H9 (cell line): ENCODE measurements at places on chromosomes 5 and 9. TPM values are rescaled to one million over a fixed set of nuclear protein-coding genes. Genes with fewer than 3 reads are reported as not detected.

DNA sequence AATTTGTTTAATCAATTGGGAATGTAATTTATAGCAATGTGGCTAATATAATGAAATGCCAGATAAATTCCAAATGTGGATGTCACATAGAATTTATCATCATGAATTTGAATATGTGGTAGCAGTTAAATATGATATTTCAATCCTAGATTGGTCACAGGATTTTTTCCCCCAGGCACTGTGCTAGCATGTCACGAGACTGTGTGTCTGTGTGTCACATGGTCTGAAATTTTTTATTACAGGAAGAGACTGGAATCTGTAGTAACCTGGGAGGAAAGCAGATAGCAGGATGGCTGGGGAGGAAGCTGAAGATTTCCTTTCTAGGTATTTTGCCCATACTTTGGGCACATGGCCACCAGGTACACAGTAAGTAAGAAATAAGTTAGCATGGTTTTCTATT, 35.4 kb upstream of the MSH3 start:
- no peaks in the 10 kb centered on the region for H3K27me3 ChIP-seq
- no peak overlapping the region for H3K27ac ChIP-seq
- no peak for DNase-seq
- H3K4me3 ChIP-seq = no peak overlapping the region
- no peaks in the 10 kb centered on the region for H3K36me3 ChIP-seq
- H3K4me1 ChIP-seq = no peaks in the 10 kb centered on the region

- no peaks in the 10 kb centered on the region; the same call in 1 of the 2 replicates for H3K4me1 ChIP-seq
- H3K36me3 ChIP-seq = no peaks in the 10 kb centered on the region
- H3K4me3 ChIP-seq = no peak within 1 kb of the TSS
- no peaks in the 10 kb centered on the region for H3K27me3 ChIP-seq
Observed at GRCh38 chr9:136982232-136983051, at the start of gene LCNL1. Gene LCNL1 (plus strand): TSS chr9:136982993. CDS start chr9:136983587, 594 bp downstream.

The ANKRD18A gene
- total RNA-seq = 11.8 and 14.4 TPM in 2 replicates

DNA sequence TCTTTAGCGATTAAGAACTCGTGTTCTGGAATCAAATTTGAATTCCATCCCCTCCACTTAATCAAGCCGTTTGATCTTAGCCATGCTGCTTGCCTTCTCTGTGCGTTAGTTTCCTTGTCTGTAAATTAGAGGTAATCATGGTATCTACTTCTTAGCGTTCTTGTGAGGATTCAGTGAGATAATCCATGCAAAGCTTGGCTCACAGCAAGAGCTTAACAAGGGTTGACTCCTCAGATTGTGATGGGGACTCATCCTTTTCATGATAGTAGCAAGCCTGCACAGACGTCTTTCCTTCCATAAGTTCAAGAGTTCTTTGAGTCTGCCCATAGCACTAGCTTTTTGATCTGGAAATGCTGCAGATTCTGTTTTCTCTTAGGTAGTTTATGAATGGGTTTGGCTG, 72.8 kb downstream of the TRIO start:
- peaks cover 18% of the 10 kb centered on the region; the same call in 1 of the 2 replicates for H3K4me1 ChIP-seq
- no peak overlapping the region for H3K27ac ChIP-seq
- H3K36me3 ChIP-seq = no peaks in the 10 kb centered on the region
- H3K4me3 ChIP-seq = no peak overlapping the region

The COL15A1 gene
- total RNA-seq = 0.15 TPM in 1 of 2 replicates, not detected in the other

GRCh38 chr9:131228988-131229387, 47.3 kb downstream of the FAM78A start:
- no peak overlapping the region for H3K4me3 ChIP-seq
- no peak overlapping the region for H3K27ac ChIP-seq
- H3K4me1 ChIP-seq = peaks cover 19% of the 10 kb centered on the region; the same call in 1 of the 2 replicates
- DNase-seq = no peak

The CTXN3 gene
- total RNA-seq = not detected in 2 replicates

The TMEM252 gene
- total RNA-seq = not detected in 2 replicates

GRCh38 chr5:120518581-120518980, 54.5 kb downstream of the PRR16 start:
- H3K27me3 ChIP-seq = no peaks in the 10 kb centered on the region
- no peaks in the 10 kb centered on the region for H3K4me1 ChIP-seq
- H3K36me3 ChIP-seq = no peaks in the 10 kb centered on the region
- no peak for DNase-seq

DNA sequence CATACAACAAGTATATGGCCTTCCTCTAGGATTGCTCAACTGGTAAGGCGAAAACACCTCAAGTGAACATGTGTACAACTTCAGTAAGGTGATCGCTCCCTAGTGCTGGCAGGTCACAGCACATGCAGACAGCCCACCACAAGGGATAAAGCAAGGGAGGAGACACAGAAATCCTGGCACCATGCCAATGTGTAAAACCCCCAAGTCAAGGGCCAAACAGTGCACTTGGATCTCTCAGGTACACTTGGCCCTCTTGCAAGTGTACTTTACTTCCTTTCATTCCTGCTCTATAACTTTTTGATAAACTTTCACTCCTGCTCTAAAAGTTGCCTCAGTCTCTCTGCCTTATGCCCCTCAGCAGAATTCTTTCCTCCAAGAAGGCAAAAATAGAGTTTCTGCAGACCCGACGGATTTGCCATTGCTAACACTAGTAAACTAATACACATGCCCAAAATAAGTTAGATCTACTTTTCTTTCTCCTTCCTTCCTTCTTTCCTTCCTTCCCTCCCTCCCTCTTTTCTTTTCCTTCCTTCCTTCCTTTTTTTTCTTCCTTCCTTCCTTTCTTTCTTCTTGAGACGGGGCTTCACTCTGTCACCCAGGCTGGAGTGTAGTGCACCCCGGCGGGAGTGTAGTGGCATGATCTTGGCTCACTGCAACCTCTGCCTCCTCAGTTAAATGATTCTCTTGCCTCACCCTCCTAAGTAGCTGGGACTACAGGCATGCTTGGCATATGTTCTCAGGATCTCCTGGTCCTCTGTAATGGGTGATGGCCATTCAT, 6.8 kb upstream of the LNPEP start:
- no peaks in the 10 kb centered on the region for H3K4me1 ChIP-seq
- no peak for DNase-seq
- H3K27ac ChIP-seq = no peak overlapping the region
- no peak overlapping the region for H3K4me3 ChIP-seq
- no peaks in the 10 kb centered on the region; the same call in 1 of the 2 replicates for H3K27me3 ChIP-seq

DNA sequence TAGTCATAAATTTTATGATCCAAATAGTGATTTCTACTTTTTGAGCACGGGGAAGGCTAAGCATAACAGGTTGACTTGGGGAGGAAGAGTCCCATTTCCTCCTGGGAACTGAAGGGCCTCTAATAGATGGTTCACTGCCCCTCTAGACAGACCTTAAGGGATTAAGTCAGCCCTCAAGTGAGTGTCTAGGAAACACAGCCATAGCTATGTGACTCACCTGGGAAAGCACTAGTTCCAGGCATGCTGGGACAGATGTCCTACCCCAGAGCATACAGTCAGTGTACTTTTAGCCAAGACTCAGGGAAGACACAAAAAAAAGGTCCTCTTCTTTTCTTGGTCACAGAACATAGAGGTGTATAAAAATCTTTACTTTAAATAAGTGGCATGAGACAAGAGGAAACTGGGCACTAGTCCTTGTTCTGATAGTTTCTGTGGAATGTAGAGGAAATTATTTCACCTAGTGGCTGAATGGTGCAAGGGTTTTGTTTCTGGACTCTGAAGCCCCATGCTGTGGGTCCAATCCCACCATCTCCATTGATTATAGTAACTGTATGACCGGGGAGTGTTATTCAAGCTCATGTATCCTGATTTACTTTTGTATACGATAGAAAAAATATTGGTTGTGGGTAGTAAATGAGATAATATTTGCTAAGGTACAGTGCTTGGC, 86.0 kb downstream of the NREP start:
- H3K27ac ChIP-seq = no peak overlapping the region
- no peak for DNase-seq
- H3K4me3 ChIP-seq = no peak overlapping the region

- no peaks in the 10 kb centered on the region for H3K4me1 ChIP-seq
- DNase-seq = no peak
- no peak overlapping the region for H3K4me3 ChIP-seq
- no peaks in the 10 kb centered on the region for H3K27me3 ChIP-seq
- no peaks in the 10 kb centered on the region for H3K36me3 ChIP-seq
- no peak overlapping the region for H3K27ac ChIP-seq
Observed at GRCh38 chr5:89246864-89247263, 363.9 kb upstream of the MEF2C start.

The FAM153A gene
- total RNA-seq = 0.70 and 1.2 TPM in 2 replicates

DNA sequence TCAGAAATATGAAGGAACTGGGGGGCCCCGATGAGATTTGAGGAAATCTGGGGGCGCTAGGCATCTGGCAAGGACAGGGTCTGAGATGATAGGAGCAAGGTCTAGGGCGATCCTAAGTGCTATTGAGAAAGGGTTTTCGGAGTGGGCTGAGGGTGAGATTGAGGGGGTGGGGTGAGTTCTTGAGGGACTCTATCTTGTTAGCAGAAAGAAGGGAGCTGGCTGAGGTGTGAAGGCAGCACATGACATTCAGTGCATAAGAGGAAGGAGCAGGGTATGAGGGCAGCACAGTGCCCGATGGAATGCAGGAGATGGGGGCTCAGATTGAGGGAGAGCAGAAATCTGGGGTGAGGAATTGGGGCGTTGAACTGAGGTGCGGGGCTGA, 640 bp downstream of the TRIM32 start:
- no peak overlapping the region for H3K27ac ChIP-seq
- peaks cover 19% of the 10 kb centered on the region for H3K36me3 ChIP-seq
- H3K4me3 ChIP-seq = peak overlapping the region; percentile 85
- H3K4me1 ChIP-seq = no peaks in the 10 kb centered on the region; the same call in 1 of the 2 replicates
- H3K27me3 ChIP-seq = no peaks in the 10 kb centered on the region; the same call in 1 of the 2 replicates
- DNase-seq = no peak

The BRINP1 gene
- total RNA-seq = 12.4 and 14.0 TPM in 2 replicates

The ANKRD20A1 gene
- 0.20 and 0.24 TPM in 2 replicates for total RNA-seq

GRCh38 chr5:177378884-177379883, 5.0 kb upstream of the SLC34A1 start:
- DNase-seq = no peak
- no peaks in the 10 kb centered on the region for H3K4me1 ChIP-seq
- no peak overlapping the region for H3K4me3 ChIP-seq
- no peak overlapping the region for H3K27ac ChIP-seq
- H3K27me3 ChIP-seq = no peaks in the 10 kb centered on the region

GRCh38 chr5:68406767-68407241, 191.2 kb downstream of the PIK3R1 start:
- H3K36me3 ChIP-seq = no peaks in the 10 kb centered on the region
- H3K4me3 ChIP-seq = no peak overlapping the region
- peaks cover 3% of the 10 kb centered on the region; the same call in 1 of the 2 replicates for H3K4me1 ChIP-seq
- no peaks in the 10 kb centered on the region for H3K27me3 ChIP-seq

The PTGES gene
- total RNA-seq = 1.6 and 2.4 TPM in 2 replicates

DNA sequence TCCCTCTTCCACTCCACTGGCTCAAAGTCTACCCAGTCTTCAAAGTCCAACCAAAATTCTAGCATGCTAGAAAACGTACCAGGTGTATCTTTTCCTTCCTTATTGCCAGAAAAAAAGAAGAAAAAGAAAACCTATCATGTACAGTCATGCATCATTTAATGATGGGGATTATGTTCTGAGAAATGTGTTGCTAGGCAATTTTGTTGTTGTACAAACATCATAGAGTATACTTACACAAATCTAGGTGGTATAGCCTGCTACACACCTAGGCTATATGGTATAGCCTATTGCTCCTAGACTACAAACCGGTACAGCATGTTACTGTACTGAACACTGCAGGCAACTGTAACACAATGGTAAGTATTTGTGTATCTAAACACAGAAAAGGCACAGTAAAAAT, 104.8 kb downstream of the SREK1 start:
- H3K4me1 ChIP-seq = peaks cover 6% of the 10 kb centered on the region; the same call in 1 of the 2 replicates
- H3K27ac ChIP-seq = no peak overlapping the region
- no peak overlapping the region for H3K4me3 ChIP-seq
- no peak for DNase-seq

DNA sequence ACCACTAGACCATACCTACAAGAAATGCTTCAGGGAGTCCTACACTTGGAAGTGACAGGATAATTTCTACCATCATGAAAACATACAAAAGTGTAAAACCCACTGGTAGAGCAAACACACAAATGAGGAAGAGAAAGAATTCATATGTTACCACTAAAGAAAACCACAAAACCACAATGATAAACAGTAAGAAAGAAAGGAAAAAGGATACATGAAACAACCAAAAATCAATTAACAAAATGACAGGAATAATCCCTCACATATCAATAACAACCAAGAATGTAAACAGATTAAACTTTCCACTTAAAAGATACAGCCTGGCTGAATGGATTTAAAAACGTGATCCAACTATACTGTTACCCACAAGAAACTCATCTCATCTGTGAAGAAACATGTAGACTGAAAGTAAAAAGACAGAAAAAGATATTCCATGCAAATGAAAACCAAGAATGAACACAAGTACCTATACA, 83.4 kb downstream of the LPAR1 start:
- H3K4me3 ChIP-seq = no peak overlapping the region
- no peaks in the 10 kb centered on the region for H3K27me3 ChIP-seq
- H3K36me3 ChIP-seq = peaks cover 7% of the 10 kb centered on the region; the same call in 2 of the 3 replicates
- no peak overlapping the region for H3K27ac ChIP-seq

The MARCOL gene
- not detected in 2 replicates for total RNA-seq

DNA sequence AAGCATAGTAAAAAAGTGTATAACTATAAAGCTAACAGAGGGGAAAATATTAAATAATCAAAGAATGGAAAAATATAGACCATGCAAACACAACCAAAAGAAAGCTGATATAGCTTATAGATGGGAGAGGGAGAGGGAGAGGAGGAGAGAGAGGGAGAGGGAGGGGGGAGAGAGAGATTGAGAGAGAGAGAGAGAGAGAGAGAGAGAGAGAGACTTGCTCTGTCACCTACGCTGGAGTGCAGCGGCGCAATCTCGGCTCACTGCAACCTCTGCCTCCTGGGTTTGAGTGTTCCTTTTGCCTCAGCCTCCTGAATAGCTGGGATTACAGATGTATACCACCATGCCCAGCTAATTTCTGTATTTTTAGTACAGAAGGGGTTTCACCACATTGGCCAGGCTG, 110.6 kb downstream of the RAPGEF6 start:
- peaks cover 6% of the 10 kb centered on the region; the same call in 1 of the 2 replicates for H3K36me3 ChIP-seq
- H3K27ac ChIP-seq = no peak overlapping the region
- H3K4me1 ChIP-seq = no peaks in the 10 kb centered on the region
- no peaks in the 10 kb centered on the region for H3K27me3 ChIP-seq
- no peak for DNase-seq
- no peak overlapping the region for H3K4me3 ChIP-seq

GRCh38 chr9:121362813-121363621, 7.0 kb downstream of the STOM start:
- H3K27me3 ChIP-seq = no peaks in the 10 kb centered on the region
- no peaks in the 10 kb centered on the region for H3K4me1 ChIP-seq
- H3K4me3 ChIP-seq = no peak overlapping the region
- H3K27ac ChIP-seq = no peak overlapping the region
- no peak for DNase-seq

The MSMP gene
- 0.83 and 0.97 TPM in 2 replicates for total RNA-seq

The PLAC8L1 gene
- total RNA-seq = 0.52 and 0.64 TPM in 2 replicates

GRCh38 chr9:88586452-88586851, 51.5 kb downstream of the NXNL2 start:
- no peaks in the 10 kb centered on the region for H3K27me3 ChIP-seq
- no peaks in the 10 kb centered on the region for H3K4me1 ChIP-seq
- H3K27ac ChIP-seq = no peak overlapping the region
- H3K36me3 ChIP-seq = peaks cover 2% of the 10 kb centered on the region; the same call in 1 of the 3 replicates
